HTR-8/SVneo (cell line): ENCODE measurements at places on chromosomes 3 and 15.
A peak's percentile ranks its signal among the peaks of the same experiment; 100 is the strongest.

DNA sequence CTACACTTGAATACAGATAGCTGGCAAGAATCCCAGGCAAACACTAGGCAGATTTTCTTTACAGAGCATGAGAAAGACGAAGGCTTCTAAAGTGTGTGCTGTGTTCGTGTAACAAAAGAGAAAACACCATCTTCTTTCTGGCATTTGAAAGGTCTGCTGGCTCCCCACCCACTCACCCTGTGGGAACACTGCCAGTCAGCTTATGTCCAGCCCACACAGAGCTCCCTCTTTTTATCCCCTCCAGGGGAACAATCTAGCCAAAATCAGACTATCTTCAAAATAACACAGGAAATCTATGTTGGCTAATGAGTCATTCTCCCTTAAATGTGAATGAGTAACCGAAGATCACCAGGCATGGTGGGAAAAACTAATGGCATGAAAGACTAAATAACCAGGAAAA is 45.6 kb upstream of the PAQR5 start:
- DNase-seq, result peak; percentile 60

DNA sequence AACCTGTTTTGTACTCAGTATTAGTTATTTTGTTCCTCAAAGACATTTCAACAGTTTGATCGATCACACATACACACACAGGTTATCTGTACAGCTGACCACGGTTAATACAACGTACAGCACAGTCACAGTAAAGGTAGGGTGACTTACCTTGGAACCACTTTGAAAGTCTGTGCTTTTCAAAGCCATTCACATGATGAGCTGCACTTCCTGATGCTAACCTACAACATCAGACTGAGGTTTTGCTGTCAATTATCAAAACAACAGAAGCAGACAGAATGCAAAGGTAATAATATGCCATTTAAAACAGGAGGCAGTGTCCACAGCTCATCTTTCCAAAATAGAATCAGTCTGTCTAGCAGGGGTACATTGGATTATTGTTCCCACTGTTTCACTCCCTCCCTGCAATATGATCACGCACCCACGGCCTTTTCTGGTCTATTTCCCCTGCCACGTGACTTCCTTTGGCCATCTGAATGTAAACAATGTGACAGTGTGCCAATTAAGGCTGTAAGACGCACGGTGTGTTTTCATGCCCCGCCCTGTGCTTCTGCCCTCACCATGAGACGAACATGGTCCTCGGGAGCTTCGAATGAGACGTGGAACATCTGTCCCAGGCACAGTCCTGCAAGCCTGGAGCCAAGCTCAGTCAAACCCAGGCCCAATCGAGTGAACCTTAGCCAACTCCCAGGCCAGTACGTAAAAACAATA is 102.4 kb downstream of the FMN1 start:
- DNase-seq, result no peak

GRCh38 chr3:184237807-184238206 is 8.4 kb downstream of the VWA5B2 start:
- DNase-seq, result no peak

DNA sequence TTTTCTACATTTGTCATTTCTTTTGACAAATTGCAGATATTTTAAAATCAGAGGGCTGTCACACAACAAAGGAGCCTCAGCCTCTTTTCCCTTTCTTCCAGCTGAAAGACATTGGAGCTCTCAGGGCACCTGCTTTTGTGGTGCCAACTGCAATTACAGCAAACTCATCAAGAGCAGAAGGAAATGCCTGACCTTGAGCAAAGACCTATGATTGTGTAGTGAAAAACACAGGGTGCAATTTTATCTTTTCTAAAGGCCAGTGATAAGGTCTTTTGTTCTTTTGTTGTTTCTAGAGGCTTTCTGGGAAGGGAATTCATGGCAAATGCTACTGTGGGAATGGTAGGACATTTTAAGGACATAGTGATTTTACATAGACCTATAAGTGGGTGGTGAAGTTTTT is 214.3 kb downstream of the OXSM start:
- no peak for DNase-seq

GRCh38 chr3:42129014-42129953 is 38.1 kb downstream of the TRAK1 start:
- no peak for DNase-seq

DNA sequence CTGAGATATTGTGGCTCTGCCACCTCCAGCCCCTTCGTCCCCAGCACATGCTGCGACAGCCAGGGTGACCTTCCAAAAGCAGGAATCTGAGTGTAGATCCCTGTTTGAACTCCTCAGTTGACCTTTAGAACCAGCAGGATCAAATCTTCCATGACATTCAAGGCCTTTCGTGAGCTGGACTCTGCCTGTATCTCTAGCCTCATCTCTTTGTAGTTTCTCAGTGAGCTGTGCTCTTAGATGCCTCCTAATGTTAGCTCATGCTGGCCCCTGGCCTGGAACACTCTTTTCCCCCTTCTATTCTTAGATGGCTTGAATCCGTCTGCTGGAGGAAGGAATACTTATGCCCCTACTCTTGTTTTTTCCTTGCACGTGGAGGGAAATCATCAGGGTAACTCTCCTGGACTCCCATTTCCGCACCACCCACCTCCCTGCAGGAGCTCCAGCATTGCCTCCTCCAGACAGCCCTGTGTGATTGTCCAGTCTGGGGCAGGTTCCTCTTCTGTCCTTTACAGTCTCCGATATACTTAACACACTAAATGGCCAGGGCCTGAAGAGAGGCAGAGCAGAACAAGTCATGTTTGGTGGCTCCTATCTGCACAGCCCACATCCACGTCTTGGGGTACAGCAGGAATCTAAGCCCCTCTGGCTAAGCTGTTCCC is 26.7 kb upstream of the CHRNB4 start:
- no peak for DNase-seq

- DNase-seq, result no peak
Measured at GRCh38 chr3:46412786-46413298, 5.8 kb downstream of the CCRL2 start.
